ENCODE measurements at places on chromosomes 1 and 21.

GRCh38 chr1:173864179-173864867, 3.5 kb downstream of the GAS5 start:
- H3K27ac ChIP-seq, result no peak overlapping the region
- peaks cover 39% of the 10 kb centered on the region for H3K36me3 ChIP-seq
- DNase-seq, result no peak
- H3K4me3 ChIP-seq, result no peak overlapping the region
- no peaks in the 10 kb centered on the region for H3K4me1 ChIP-seq

GRCh38 chr1:86504137-86504479, 35.4 kb downstream of the CLCA1 start:
- no peaks in the 10 kb centered on the region for H3K4me1 ChIP-seq
- H3K27me3 ChIP-seq, result no peaks in the 10 kb centered on the region
- H3K4me3 ChIP-seq, result peak overlapping the region; percentile 21
- no peak overlapping the region for H3K27ac ChIP-seq
- no peaks in the 10 kb centered on the region for H3K36me3 ChIP-seq

DNA sequence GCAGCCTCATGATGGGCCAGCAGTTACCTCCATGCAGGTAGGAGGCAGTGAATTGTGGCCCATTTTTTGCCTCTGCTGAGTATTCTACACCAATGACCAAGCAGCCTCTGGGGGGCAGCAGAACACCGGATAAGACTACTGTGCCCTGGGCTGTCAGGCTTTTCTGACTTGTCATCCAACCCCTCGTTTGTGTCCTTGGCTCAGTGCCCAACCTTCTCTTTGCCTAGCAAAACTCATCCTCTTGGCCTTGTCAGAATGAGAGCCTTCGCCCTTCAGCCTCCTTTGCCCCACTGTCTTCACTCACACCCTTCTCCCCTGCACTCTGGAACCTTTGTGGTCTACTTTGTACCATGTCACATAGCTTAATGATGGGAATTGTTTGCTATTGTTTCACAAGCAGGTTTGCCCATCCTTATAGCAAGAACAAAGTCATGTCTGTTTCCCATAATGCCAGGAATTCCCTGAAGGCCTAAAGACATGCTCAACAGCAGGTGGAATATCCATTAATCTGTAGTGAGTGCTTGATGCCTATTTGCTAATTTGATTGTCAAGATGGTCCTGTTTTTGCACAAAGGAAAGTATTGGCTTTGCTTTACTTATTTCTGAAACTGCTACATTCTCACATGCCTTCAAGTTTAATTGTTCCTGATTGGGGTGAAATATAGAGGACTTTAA, 255.9 kb downstream of the HHAT start:
- H3K27ac ChIP-seq, result no peak overlapping the region
- H3K27me3 ChIP-seq, result no peaks in the 10 kb centered on the region
- no peaks in the 10 kb centered on the region for H3K36me3 ChIP-seq
- no peaks in the 10 kb centered on the region for H3K4me1 ChIP-seq
- peak; percentile 64 for DNase-seq
- no peak overlapping the region for H3K4me3 ChIP-seq

DNA sequence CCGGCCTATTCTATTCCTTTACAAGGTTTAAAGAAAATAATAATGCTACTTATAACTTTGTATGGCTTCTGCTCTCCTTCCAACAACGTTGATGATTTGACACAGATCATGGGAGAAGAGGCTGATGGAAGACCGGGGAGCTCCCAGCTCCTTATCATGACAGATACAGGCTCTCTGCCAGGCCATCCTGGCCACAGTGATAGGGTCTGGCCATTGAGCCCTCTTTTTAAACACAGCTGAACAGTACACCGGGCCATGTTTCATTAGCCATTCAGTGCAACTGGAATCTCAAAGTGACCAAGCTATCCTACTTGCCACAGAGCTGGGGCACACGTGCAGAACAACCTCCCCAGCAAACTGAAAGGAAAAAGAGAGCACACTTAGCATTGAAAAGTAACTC, 34.9 kb downstream of the DNAJC11 start:
- no peaks in the 10 kb centered on the region for H3K4me1 ChIP-seq
- H3K27ac ChIP-seq, result no peak overlapping the region
- peaks cover 15% of the 10 kb centered on the region for H3K36me3 ChIP-seq
- no peak for DNase-seq

- DNase-seq, result peak; percentile 64
- no peak overlapping the region for H3K27ac ChIP-seq
- H3K4me3 ChIP-seq, result no peak overlapping the region
- H3K27me3 ChIP-seq, result no peaks in the 10 kb centered on the region
- H3K4me1 ChIP-seq, result no peaks in the 10 kb centered on the region
- no peaks in the 10 kb centered on the region for H3K36me3 ChIP-seq
Measured at GRCh38 chr1:111030590-111030989, 66.9 kb upstream of the LRIF1 start.

GRCh38 chr1:226606311-226607267, 58.0 kb downstream of the STUM start:
- no peaks in the 10 kb centered on the region for H3K27me3 ChIP-seq
- peaks cover 15% of the 10 kb centered on the region for H3K4me1 ChIP-seq
- H3K27ac ChIP-seq, result no peak overlapping the region
- DNase-seq, result no peak
- H3K4me3 ChIP-seq, result no peak overlapping the region

DNA sequence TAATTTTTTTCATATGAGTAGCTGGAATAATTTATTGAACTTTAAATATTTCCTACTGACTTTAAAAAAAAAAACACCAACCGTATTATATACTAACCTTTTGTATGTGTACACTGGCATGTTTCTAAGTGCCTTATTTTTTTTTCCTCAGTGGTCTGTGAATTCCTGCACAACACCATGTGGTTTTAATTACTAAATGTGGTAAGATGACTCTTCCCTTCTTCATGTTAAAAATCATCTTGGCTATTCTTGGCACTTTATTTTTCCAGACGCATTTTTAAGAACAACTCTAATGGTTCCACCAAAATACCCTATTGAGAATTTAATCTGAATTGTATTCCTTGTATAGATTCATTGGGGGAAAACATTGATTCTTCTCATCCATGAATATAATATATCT, 28.4 kb downstream of the PPP2R5A start:
- DNase-seq, result no peak
- H3K4me3 ChIP-seq, result no peak overlapping the region
- H3K27ac ChIP-seq, result no peak overlapping the region
- H3K4me1 ChIP-seq, result peaks cover 9% of the 10 kb centered on the region
- no peaks in the 10 kb centered on the region for H3K27me3 ChIP-seq

DNA sequence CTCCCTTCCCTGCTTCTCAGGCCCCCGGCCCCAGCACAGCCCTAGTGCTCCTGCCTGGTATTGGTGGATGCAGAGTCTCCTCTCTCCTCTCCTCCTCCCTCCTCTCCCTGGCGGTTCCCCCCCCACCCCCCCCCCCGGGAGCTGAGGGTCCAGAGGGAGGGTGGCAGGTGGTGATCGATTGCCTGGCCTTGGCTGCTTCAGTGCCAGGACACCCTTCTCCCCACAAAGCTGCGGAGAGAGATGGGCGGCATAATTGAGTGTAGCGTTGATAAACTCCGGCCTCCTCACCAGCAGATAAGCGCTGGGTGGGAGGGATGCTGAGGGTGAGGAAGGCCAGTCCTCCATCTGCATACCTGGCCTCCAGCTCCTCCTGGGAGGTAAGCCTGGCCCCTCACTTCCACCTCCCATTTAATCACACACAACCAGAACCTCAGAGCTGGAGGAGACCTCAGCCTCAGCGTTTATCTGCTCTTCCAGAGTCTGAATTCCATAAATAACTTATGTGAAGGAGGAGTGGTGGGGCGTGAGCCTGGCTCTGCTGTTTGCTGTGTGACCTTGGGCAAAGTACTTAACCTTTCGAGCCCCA, 60.8 kb downstream of the LRRN2 start:
- DNase-seq, result no peak
- no peaks in the 10 kb centered on the region for H3K27me3 ChIP-seq
- H3K27ac ChIP-seq, result no peak overlapping the region

DNA sequence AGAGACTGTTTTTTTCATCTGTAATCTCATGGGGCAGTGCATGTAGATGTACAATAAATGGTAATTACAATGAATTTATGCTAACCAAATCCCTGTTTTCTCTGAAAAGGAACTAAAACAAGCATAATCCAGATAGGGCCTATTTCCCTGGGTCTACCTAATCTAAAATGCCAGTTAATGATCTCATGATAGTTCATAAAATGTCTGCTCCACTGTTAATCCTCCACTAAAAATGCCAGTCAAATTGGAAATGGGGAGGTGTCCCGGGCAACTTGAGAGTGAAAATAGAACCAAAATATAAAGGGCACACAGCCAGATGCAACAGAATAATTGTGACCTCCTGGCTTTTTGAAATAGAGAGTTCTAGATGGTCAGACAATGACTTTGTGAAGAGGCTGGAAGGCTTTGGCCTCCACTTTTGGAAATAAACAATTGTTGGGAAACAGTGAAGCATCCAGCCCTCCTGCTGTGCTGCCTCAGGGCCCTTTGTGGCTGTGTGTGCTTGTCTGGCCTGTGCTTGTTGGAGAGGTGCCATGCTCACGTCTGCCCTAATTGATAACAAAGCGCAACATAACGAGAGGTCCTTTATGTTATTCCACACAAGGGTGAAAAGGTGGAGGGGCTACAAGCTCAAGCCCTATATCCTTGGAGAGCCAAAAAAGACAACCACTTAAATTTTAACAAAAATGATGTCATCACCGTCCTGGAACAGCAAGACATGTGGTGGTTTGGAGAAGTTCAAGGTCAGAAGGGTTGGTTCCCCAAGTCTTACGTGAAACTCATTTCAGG, 97.7 kb downstream of the ATP5PO start:
- no peak overlapping the region for H3K27ac ChIP-seq
- DNase-seq, result no peak
- H3K36me3 ChIP-seq, result peaks cover 10% of the 10 kb centered on the region
